ENCODE measurements at places on chromosomes 2 and 18. TPM values are rescaled to one million over a fixed set of nuclear protein-coding genes. Genes with fewer than 3 reads are reported as not detected.

- peaks cover 2% of the 10 kb centered on the region for H3K27me3 ChIP-seq
- peaks cover 4% of the 10 kb centered on the region for H3K4me1 ChIP-seq
- no peak overlapping the region for H3K27ac ChIP-seq
- H3K4me3 ChIP-seq, result no peak overlapping the region
- no peaks in the 10 kb centered on the region for H3K36me3 ChIP-seq
These were observed 214.6 kb downstream of the SETBP1 start for GRCh38 chr18:44895176-44895798.

DNA sequence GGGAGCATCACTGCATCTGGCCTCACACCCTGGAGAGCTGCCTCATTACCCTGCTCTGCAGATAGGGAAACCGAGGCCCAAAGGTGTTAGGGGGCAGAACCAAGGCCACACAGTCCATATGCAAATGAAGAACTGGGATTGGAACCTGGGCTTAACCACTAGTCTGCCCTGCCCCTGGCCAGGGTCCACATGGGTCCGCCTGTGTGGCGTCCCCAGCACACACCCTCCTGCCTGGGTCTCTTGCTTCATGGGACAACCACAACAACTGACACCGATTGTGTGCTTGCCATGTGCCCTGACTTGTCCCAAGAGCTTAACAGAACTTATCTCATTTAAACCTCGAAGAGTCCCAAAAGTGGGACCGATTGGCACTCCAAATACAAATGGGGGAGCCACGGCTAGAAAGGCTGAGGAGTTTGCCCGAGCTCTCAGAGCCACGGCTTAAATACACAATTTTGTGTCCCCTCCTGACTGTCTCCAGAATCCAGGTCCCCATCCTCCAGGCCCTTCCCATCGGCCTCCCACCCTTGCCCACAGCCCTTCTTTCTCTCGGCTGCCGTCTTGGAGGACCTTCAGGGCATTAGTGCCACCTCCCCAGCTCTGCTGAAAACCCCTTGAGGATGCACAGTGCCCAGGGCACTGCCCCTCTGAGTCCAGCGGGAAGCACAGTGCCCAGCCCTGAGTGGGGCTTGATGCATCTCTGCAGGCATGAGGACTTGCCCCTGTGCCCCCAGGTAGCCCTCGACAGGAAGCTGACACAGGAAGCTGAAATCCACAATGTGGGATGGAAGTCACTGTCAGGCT is 5.8 kb upstream of the DUSP2 start:
- no peak for DNase-seq
- no peaks in the 10 kb centered on the region for H3K27me3 ChIP-seq
- no peak overlapping the region for H3K27ac ChIP-seq

DNA sequence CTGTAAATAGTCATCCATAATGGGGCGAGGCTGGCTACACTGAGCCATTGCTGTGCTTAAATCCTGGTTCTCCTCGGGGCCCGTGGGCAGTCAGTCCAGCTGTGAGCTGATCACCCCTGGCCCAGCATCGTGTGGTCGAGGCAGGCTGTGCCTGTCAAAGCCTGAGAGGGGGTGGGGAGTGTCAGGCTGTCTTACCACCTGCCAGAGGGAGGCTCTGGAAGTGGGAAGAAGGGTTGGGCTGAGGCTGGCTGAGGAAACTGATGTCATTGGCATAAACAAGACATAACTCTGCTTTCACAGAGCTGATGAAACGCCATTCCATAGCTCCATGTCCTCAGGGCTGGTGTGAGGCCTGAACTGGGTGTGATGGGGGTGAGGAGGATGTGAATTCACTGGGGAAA is 49.7 kb downstream of the KLHL29 start:
- H3K27me3 ChIP-seq, result no peaks in the 10 kb centered on the region
- DNase-seq, result no peak
- no peaks in the 10 kb centered on the region for H3K36me3 ChIP-seq
- H3K4me1 ChIP-seq, result no peaks in the 10 kb centered on the region
- no peak overlapping the region for H3K27ac ChIP-seq
- H3K4me3 ChIP-seq, result no peak overlapping the region

The SERPINB2 gene
- not detected for total RNA-seq

The UGT1A4 gene
- total RNA-seq, result not detected

The POTEJ gene
- not detected for total RNA-seq

Data from CD4-positive, CD25-positive, alpha-beta regulatory T cell (primary cell).